ENCODE measurements at places on chromosomes 6 and 20.

DNA sequence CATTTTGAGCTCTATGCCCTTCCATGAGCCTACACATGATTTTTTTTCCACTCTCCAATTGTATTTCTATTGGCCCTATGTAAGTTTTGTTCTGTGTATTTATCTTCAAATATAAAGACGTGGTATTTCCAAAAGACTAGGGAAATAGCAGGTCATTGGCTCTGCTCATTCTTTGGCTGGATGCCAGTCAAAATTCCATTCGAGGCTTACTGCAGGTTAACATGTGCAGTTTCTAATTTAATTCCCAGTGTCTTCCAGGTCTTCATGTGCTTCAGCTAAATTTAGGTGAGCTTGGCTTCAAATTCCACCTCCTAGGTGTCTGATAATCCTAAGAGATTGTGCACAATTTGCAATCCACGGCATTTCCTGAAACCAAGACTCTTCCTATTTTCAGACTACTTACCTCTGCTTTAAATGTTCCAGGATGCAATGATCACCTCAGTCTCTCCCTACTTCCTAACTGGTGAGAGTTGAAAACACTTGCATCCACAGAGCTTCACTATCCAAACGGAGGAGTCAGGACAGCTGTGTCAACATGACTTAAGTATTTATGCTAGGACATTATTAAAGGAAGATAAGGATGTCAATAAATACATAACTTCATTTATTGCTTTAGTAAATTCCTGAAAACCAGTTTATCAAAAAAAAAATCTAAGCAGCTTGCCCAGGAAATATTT lies 236.1 kb downstream of the COL12A1 start:
- no peak for DNase-seq

DNA sequence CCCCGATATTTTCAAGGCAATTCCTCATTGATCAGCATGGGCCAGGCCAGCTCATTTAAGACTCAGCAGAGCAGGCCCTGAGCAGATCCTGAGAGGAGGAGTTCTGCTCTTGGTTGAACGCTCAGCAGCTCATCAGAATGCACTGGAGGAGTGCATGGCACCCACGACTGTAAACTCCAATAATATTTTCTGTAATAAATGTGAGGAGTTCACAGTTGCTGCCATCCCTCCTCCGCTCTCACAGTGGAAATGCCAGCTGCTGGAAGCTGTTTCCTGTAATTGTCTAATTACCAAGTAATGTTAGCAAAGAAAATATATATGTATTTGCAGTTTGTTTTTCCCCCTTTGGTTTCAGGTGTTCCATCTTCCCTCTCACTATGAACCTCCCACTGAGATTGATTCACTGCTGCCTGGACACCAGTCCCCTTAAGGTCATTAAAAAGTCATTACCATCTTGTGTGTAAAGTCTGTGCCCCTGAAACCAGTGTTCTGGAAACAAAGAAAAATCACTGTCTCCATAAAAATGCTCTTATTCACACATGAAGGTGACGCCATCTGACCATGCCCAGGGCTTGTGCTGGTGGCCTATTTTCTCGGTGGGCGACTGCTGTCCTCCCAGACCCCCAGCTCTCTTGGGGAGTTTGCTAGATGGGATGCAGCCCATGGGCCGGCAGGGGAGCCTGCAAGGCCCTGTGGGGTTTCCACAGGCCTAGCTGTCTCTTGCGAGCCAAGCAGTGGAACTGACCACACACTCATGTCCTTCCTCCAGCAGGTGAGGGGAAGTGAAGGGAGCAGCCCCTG lies 374.2 kb downstream of the ZFAND3 start:
- no peak for DNase-seq

DNA sequence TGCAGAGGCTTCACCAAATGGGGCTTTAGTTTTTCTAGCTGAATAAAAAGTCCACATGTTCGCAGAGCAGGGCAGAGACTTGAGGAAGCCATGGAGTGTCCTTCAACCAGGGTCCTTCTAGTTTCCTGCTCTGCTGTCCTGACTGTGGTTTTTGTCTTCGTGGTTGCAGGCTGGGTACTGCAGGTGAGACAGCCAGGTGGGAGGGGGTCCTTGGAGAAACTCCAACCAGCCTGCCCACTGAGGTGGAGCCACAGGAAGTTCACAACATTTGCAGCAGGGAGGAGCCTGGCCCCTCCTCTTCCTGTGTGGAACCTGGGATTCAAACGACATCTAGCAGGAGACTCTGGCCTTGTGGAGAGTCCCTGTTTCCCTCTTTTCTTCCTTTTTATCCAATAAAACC lies 68.8 kb upstream of the MYLIP start:
- DNase-seq: no peak

- DNase-seq: no peak
These were observed 6.2 kb downstream of the SNTA1 start for GRCh38 chr20:33437141-33437911.

GRCh38 chr6:36924131-36924530 lies 30.4 kb upstream of the PI16 start:
- DNase-seq: no peak

- no peak for DNase-seq
These were observed 348.8 kb downstream of the PKHD1 start for GRCh38 chr6:51738614-51739013.

GRCh38 chr20:57325632-57326356 lies 3.8 kb upstream of the SPO11 start:
- no peak for DNase-seq

GRCh38 chr6:107756660-107757355 lies 67.3 kb downstream of the SCML4 start:
- no peak for DNase-seq

DNA sequence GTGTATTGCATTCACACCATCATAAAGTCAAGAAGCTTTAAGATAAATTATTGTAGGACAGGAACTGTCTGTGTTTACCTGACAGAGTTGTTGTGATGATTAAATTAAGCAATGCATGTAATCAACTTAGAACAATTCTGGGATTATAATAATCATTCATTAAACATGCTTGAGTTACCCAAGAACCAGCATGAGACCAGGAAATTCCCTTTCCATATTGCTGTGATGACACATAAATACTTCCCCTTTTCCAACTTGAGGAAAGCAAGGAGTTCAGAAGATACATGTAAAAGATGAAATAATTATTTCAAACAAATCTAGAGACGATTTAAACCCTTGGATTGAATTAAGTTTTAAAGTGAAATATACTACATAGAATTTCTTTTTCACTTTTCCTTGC lies 404.4 kb downstream of the GJA1 start:
- DNase-seq: no peak

DNA sequence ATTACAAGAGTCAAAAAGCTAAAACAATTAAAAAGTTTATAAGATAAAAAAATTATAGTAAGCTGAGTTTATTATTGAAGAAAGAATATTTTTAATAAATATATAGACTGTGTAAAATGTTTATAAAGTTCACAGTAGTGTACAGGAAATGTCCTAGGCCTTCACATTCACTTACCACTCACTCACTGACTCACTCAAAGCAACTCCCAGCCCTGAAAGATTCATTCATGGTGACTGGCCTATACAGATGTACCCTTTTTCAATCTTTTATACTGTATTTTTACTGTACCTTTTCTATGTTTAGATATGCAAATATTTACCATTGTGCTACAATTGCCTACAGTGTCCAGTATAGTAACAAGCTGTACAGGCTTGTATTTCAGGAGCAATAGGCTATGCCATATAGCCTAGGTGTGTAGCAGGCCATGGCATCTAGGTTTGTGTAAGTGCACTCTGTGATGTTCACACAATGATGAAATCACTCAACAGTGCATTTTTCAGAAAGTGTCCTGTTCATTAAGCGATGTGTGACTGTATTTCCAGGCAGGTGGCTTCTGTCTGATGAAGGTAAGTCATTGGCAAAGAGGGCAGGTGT lies 130.2 kb downstream of the BTBD3 start:
- DNase-seq: no peak

DNA sequence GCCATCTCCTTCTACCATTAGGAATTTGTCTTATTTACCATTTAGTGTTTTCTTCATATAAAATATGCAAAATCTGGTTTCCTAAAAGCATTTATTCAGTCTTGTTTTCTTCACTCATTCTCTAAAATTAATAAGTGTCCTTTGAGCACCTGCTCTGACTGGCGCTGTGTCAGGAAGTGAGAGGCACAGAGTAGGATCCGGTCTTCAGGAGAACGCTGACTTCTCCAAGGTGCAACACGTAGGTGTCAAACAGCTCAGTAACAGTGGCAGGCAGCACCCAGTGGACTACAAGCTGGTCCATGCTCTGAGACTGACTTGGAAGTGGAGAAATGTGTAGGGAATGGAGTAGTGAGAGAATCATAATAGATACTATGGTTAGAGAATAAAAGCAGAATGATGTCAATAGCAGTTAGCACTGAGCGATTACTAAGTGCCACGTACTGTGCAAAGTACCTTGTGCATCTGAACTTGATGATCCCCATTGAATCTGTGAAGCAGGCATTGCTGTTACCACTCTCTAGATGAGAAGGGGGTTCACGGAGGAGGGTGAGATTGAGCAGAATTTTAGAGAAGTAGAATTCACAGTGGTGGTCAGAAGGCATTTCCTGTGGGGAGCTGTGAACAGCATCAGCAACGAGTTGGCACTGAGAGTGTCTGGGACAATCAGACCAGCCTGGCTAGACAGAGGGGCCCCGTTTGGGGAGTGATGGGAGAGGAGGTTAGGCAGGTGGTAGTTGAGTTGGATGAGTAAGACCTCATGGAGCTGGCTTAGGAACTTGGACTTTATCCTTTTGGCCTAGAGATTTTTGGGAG lies 569.8 kb downstream of the QKI start:
- no peak for DNase-seq

GRCh38 chr6:74585753-74586152 lies 620.1 kb downstream of the COL12A1 start:
- no peak for DNase-seq

DNA sequence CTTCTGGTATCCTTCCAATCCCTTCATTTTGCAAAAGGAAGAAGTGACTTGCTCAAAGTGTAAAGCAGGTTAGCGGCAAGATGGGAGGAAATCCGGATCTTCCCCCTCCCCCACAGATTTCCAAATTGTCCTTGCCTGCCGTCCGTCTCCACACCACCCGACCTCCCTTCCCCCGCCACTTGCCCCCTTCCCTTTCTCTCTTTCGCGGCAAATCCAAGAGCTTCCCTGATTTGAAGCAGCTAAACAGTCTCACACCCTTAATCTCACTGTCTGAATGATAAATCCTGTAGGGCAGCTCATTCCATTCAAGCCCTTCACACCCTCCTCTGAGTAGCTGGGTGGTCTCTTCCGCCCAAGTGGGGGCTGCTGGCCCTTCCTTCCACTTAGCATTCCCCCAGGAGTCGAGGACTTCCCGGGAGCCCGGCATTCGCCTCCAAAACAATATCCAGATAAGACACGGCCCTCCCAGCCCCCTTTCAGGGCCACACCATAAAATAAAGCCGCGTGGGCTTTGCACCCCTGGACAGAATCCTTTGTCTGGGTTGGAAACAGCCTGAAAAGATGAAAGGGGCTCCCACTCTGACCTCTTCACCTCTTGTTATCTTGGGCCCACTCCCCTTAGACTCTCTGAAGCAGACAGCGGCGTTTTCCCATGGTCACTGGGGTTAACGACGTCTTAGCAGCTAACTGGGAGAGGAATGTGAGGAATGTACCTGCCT lies 44.0 kb upstream of the PIM1 start:
- DNase-seq: peak; percentile 80

DNA sequence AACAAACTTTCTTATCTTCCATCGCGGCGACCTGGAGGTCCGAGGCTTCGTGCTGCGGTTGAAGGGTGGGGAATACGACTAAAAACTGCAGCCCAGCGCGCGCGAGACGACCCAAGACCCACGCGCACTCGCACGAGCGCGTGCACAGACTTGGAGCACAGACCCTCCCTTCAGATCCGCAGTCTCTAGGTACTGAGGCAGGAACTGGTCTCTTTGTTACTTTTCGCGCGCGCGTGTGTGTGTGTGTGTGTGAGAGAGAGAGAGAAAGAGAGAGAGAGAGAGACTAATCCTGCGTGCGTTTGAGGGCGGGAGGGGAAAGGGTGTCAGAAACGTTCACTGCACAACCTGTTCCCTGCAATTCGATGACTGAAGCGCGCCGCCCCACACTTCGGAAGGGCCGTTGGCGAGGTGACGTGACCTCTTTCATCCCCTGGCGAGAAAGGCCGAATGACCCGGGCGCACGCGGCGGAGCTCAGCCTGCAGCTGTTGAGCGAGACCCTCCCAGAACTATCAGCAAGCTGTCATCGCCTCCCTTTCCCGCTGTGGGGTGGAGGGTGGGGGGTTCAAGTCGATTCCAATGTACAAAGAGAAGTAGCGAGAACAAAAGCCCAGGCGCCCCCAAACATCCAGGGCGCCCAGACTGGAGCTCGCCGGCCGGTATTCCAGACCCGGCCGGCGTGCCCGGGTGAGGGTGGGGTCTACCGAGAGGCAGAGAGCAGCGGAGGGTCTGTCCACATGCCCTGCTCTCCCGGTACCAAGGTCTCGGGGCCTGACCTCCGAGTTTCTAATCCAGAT lies 1.5 kb upstream of the TUBB2B start:
- DNase-seq: no peak

DNA sequence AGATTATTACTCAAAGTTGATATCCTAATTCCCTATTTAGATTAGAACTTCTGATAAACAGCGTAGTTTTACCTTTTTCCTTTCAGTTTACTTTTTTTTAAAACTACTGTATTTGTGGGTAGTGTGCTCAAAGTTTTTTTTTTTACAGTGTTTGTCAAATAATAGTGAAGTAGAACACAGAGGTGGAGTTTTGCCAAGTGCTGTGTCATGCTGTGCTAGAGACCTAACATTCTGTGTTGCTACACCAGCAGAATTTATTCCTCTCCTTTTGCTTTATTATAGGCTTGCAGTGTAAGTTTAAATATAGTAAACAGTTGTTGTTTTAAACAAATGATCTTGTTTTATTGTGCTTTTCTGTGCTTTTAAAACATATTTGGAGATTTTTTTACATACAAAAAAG lies 125.4 kb downstream of the HIVEP1 start:
- DNase-seq: no peak

All from renal pelvis (tissue), 12 donors.